ENCODE measurements at places on chromosomes 1 and 21. TPM values are rescaled to one million over a fixed set of nuclear protein-coding genes. Genes with fewer than 3 reads are reported as not detected.

The ITGB2 gene
- total RNA-seq: under 0.01 TPM

The COL8A2 gene
- total RNA-seq: 2.0 TPM

The USP25 gene
- 27.1 TPM for total RNA-seq

The MANEAL gene
- 0.28 TPM for total RNA-seq

The IL22RA1 gene
- total RNA-seq: not detected
